Right cardiac atrium (tissue), 5 donors: ENCODE measurements at places on chromosomes 5 and 9.

DNA sequence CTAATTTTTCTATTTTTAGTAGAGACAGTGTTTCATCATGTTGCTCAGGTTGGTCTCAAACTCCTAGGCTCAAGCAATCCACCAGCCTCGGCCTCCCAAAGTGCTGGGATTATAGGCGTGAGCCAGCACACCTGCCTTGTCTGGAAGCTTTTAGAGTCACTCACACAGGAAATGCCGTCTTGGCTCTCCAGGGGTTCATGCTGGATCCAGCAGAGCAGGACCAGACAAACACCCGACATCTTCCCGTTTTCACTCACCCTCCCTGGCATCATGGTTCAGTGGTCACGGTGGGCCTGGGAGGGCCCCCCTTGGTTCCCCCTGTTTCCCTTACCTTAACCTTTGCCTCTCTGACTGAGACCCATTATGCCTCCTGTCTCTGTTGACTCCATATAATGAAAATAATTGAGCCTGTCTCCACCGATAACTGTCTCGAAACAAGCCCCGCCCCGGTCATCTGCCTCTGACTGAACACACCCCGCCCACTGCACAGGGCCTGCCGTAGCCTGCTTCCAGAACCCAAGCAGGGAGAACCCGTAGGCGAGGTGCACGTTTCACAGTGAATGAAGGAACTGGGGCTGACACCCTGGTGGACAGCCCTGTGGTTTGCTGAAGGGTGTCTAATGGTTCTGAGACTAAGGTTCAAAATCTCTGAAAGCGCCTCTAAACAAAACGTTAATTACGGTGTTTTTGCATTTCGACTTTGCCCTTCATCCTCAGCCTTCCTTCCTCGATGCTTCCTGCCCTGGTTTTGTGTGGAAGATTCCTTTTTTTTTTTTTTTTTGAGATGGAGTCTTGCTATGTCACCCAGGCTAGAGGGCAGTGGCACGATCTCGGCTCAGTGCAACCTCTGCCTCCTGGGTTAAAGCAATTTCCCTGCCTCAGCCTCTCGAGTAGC, 39.7 kb upstream of the SPRY4 start:
- peak; percentile 78 for DNase-seq

DNA sequence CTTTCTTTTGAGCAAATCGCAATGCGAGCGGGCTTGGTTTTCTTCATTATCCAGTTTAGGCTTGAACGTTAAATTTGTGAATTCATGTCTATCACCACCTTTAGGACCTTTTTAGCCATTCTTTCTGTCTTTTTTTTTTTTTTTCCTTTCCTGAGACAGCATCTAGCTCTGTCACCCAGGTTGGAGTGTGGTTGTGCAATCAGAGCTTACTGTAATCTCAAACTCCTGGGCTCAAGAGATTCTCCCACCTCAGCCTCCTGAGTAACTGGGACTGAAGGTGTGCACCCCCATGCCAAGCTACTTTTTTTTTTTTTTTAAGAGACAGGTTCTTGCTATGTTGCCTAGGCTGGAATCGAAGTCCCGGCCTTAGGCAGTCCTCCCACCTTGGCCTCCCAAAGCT, 39.2 kb upstream of the LRRC14B start:
- DNase-seq = no peak

DNA sequence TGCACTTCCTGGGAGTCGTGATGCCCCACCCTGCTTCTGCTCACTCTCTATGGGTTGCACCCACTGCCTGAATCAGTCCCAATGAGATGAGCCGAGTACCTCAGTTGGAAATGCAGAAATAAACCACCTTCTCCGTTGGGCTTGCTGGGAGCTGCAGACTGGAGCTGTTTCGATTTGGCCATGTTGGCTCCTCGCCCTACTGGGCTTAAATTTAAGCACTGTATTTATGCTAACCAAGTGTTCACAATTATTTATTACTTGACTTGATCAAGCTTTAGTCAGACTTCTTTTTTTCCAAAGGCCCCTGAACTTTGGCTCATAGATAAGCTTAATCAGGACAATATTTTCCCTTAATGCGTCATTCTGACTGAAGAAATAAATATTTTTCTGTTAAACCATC, 1072.4 kb upstream of the CDH9 start:
- no peak for DNase-seq

- no peak for DNase-seq
These were observed 112.2 kb downstream of the FGF18 start for GRCh38 chr5:171531638-171532037.

DNA sequence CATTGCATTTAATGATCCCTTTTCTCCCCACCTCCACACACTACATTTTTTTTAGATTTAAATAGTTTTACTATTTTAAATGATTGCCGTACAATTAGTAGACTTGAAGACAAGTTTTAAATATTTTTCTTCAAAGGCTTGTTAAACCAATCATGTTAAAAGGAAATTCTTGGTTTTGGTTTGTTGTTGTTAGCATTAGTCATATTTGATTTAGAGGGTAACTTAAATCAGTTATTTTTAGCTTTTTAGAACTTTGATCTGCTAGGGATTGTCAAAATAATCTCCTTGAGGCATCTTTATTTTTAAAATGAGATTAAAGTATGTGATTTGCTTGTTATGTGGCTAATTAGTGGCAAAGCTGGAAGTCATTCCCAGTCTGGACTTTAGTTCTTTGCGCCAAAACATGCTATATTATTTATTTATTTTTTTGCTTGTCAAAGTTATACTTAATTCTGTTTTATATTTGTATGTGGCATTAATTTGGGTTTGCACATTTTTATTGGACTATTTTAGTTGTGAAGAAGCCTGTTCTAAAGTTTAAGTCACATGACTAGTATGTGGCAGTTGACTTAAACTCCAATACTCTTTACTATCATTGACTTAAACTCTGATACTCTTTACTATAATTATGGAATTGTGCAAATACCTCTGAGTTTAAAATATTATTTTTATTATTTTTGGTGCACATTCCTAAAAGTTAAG, 14.7 kb downstream of the ITGA1 start:
- DNase-seq = no peak

- DNase-seq = no peak
These were observed 19.4 kb downstream of the DAP start for GRCh38 chr5:10741661-10742060.

GRCh38 chr5:124512952-124513632, 233.3 kb downstream of the ZNF608 start:
- DNase-seq = no peak

GRCh38 chr9:69590266-69590665, 81.9 kb downstream of the APBA1 start:
- no peak for DNase-seq

DNA sequence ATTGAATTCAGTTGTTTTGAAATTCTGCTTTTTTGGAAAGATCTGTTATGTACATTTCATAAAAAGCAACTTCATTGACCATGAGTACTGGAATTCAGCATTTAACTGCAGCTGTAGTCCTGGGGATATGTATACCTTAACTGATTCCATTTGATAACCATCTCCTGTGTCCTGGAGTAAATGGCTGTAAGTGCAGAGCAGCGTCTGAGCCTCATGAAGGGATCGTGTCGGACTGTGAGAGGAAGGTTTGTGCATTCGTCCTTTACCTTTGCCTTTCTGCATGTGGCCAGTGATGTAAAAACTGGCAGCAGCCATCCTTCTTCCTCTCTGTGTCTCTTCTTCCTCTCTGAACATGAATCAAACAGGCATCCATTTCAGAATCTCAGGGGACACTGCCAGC, 287.2 kb downstream of the FANCC start:
- DNase-seq = no peak

DNA sequence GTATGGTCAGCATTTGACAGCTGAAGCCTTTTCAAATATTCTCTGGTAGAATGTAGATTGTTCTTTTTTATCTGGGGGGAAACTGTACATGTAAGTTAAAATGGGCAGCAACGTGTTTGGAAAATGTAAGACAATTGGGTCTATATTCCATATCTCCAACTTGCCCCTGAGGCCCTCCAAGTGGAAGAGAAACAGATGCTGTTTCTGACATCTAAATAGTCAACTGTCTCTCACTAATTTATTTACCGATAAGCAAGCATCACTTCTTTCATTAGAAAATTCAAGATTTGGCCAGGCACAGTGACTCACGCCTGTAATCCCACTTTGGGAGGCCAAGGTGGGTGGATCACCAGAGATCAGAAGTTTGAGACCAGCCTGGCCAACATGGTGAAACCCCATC, 120.2 kb upstream of the TBCA start:
- no peak for DNase-seq

GRCh38 chr5:77558266-77558665, 66.2 kb upstream of the WDR41 start:
- DNase-seq = no peak

DNA sequence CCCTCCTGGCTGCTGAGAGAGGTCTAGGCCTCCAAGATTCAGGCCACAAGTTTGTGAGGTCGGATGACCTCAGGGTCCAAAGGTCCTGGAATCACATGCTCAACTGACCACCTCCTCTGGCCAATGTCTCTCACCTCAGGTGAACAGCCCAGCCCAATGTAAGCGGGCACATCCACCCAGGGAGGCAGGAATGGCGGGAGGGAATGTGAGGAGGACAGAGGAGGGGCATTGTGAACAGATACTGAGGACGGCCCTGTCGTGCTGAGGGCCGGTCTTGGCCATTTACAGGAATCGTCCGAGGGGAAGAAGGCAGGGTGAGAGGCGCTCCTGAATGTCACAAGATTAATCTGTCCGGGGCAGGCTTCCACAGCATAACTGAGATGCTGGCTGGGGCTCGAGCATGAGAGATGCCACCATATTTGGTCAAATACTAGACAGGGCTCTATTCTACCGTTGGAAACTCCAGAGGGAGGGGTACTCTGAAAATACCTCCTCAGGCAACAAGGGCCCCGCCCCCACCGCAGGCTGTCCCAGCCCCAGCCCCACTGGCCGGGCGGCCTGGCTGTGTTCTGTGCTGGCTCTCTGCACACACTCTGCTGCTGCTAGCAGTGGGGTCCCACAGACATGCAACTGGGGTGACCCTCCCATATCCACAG, 1.5 kb upstream of the IL17B start:
- DNase-seq = peak; percentile 59

DNA sequence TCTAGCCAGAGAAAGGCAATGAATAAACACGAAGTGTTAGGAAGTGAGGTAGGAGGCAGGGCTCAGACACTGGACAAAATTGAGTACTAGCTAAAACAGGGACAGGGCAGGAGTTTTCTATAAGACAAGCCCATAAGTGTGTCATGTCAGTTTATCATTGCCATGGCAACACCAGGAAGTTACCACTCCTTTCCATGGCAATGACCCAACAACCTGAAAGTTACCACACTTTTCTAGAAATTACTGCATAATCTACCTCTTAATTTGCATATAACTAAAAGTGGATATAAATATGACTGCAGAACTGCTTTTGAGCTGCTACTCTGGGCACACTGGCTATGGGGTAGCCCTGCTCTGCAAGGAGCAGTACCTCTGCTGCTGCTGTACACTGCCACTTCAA, 442.5 kb upstream of the COX7C start:
- no peak for DNase-seq

DNA sequence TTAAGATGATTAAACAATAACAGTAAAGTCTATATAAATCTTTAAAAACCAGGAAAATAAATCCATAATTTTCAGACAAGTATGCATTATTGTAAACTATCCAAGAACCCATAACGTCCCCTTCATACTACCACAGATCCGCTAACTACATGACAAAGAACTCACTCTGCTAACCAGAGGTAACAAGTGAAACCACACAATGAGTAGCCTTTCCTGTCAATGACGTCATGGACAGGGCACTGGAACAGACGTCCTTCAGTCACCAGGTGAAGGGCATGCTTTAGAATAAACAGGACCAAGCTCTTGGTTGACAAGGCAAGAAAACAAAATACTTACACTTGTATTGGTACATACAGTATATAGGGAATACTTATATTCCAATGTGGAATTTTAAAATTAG, 45.2 kb downstream of the RNF130 start:
- no peak for DNase-seq
